ENCODE measurements at places on chromosomes 3 and 15.
A peak's percentile ranks its signal among the peaks of the same experiment; 100 is the strongest.

DNA sequence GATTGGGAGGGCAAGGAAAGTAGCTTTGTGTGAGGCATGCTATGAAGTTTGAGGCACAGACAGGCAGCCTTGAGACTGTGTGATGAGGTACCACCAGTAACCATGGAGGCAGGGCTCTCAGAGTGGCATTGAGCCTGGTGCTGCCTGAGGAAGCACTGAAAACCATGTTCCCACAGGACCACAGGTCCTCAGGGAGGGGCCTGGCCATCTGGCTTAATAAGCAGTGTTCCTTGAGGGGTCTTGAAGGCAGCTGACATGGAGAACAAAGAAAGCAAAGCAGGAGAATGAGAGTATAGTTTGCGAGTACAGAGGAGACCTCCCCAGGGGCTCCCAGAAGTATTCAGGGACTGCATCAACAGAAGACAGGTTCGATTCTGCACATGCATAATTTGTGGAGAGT is 346.6 kb downstream of the EPHB1 start:
- DNase-seq: no peak

DNA sequence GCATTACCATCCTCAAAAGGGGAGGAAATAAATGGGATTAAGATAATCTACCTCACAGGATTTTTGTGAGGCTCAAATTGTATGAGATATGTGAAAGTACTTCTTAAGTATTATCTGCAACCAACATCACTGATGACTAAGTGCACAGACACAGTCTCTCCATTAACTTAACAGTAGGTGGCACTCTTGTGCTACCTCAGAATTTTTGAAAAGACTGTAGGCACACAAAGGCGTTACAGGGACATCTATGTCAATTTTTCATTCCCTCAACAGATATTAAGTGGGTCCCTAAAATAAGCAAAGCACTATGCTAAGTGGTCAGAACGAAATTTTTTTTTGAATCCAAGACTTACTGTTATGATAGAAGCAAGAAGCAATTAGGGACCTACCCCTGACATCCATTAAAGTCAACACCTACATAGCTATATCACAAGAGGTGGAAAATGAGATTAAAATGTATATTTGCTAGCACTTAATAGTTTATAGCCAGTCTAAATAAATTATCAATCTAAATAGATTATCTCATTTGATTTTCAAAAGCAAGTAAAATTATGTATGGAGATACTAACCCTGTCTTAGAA is 52.9 kb downstream of the RYK start:
- peak; percentile 24 for DNase-seq

GRCh38 chr3:171528102-171528501 is 67.9 kb upstream of the TNIK start:
- no peak for DNase-seq

DNA sequence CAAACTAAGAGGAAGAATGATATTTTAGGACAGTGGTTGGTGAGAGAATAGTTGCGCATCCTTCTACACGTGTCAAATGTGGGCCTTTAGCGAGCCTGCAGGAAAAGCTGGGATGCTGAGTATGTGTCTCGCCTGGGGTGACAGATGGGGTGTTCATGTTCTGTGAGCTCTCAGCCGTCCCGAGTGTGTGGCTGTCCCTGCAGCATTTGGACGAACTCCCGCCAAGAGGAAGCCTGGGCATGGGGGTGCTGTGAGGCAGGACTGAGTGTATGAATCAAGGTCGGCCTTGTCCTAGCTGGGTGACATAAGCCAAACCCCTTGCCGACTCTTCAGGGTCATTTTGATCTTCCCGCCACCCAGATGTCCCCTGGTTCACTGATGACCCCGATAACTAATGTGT is 94.8 kb downstream of the CACNA1D start:
- DNase-seq: no peak

GRCh38 chr3:14858105-14858504 is 39.3 kb downstream of the FGD5 start:
- DNase-seq: no peak

GRCh38 chr3:67947808-67948508 is 293.5 kb upstream of the SUCLG2 start:
- DNase-seq: no peak

- no peak for DNase-seq
These were observed 88.8 kb downstream of the HES1 start for GRCh38 chr3:194224471-194225417.

DNA sequence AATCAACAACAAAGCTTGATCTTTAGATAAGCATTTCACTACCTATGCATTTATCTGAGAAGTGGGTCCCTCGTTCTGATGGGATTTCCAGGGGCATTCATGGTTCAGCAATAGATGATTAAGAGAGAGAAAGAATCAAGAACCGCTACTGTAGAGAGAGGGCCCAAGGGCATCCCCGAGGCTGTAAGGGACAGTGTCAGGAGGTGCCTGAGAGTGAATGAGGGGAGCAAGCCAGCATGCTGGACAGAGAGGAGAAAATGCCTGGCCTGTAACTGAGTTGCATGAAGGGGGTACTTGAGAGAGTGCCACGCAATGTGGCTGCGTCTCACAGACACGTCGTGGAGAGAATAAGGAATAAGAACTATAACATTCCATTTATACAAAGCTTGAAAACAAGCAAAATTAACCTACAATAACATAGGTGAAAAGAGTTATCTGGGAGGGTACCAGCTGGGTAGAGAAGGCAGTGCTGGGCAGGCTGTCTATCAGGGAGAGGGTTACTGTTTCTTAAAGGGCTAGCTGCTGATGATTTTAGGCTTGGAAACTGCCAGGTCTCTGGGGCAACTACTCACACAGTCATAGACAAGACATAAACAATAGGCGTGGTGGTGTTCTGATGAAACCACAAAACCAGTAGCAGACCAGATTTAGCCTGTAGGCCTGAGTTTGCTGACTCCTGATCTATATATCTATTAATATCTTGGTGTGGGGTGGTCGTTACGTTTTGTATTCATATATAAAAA is 374.6 kb upstream of the CFAP20DC start:
- no peak for DNase-seq

DNA sequence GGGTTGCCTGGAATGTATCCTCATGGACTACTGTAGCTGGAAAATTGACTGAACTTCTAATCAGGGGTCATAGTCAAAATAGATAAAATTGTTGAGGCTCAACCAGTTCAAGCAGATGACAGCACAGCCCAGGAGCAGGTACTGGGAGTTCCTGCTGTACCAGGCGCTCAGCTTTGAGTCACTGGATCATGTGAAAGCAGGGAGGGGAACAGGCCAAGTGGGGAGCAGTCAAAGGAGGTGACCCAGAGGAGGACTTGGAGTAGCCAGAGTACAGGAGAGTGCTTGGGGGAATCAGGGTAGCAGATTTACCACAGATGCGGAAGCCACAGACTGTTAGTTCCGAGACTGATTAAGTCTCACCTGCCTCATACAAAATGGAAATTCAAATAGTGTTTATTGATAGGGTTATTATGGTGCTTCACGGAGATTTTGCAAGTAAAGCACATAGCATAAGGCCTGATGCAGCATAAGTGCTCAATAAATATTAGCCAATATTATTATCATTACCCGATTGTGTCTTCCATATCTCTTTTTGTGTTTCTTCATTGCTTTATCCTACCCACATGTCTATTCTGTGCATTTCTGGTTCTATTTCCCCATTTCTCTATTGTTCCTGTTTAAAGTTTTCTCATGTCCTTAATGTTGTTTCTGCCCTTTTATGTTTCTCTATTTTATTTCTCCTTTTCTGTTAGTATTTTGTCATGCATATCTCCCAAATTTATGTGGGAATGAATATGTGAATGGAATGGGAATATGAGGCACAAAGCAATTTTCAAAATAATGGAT is 369.2 kb upstream of the MCTP2 start:
- no peak for DNase-seq

DNA sequence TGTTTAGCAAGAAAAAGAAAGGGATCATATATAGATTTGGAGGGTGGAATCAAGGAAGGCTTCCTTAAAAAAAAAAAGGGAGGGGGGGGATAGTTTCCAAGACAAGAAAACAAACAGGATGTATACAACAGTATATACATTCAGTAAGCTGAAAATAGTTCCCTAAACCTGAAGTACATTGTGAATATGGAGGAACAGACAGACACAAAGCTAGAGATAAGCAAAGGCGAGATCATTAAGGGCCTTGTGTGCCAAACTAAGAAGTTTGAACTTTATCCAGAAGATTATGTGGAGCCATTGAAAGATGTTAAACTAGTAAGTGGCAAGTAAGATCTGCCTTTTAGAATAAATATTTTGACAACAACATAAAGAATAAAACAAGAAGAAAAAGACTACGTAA is 93.3 kb upstream of the IMPG2 start:
- DNase-seq: no peak

GRCh38 chr3:124256599-124256998 is 264.7 kb upstream of the ROPN1 start:
- DNase-seq: no peak

DNA sequence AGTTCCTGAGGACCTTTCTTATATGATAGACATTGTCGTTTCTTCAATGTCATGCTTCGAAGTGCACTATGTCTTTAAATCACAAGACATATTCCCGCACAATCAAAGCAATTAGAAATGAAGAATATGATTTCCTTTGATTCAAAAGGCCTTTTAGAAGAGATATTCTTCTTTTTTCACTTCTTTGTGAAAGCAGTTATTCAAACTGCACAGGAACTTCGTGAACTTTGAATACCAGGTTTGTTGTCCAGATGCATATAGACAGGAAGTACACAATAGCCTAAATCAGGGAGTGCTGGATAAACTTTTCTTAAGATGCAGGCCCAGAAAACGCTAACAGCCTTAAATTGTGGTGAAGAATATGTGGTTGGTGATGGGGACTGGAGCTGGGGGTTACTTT is 591.1 kb upstream of the NAALADL2 start:
- no peak for DNase-seq

DNA sequence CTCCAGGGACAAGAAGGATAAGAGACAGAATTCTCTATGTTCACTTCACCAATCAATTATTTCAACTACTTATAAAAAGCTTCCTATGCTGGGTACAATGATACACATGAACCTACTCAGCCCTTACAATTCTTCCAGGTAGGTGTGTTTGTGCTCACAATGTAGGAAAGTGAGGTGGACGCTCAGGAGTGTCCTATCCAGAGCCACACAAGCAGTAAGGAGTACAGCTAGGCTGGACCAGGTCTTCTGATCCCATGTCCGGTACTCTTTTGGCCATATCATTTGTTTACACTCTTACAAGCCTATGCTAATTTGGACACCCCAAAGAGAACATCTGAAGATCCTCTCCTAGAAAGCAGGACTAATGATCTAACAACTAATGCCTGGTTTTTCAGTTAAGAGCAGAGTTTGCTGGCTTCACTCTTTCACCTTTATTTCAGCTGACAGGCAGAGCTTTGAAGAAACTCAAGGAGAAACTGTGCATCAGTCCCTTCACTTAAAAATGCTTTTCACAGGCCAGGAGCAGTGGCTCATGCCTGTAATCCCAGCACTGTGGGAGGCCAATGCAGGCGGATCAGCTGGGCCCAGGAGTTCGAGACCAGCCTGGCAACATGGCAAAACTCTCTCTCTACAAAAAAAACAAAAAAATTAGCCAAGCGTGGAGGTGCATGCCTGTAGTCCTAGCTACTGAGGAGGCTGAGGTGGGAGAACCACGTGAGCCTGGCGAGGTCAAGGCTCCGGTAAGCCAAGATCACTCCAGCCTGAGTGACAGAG is 27.5 kb downstream of the IGF2BP2 start:
- DNase-seq: no peak

DNA sequence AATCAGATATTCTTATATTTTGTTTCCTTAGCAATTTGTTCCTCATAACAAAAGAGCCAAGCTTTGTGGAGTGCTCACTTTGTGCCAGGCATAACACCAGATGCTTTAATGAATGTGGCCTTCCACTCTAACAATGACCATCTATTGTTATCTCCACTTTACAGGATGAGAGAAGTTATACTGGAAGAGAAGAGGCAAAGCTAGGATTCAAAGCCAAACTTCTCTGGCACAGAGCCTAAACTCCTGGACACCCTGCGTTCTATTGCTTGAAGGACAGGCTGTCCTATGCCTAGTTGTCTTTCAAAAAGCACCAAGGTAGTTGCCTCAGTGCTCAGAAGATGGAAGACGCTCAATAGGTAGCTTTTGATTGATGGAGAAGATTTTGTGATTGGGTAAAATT is 123.2 kb upstream of the FEZF2 start:
- DNase-seq: no peak

DNA sequence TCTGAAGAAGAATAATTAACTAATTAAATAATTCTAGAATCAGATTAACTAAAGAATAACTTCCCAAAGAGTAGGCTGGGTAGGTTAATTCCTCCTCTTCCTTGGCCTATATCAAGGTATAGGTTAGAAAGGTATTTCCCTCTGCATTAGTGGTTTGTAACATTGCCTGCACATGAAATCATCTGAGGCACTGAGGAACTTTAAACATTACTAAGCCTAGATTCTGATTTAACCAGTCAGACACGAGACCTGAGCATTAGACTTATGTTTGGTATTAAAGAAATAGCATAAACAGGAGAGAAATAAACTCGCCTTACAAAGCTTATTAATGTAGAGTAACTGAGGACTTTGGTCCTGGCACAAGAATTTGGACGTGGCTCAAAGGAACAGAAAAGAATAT is 84.2 kb downstream of the FGF7 start:
- DNase-seq: no peak

DNA sequence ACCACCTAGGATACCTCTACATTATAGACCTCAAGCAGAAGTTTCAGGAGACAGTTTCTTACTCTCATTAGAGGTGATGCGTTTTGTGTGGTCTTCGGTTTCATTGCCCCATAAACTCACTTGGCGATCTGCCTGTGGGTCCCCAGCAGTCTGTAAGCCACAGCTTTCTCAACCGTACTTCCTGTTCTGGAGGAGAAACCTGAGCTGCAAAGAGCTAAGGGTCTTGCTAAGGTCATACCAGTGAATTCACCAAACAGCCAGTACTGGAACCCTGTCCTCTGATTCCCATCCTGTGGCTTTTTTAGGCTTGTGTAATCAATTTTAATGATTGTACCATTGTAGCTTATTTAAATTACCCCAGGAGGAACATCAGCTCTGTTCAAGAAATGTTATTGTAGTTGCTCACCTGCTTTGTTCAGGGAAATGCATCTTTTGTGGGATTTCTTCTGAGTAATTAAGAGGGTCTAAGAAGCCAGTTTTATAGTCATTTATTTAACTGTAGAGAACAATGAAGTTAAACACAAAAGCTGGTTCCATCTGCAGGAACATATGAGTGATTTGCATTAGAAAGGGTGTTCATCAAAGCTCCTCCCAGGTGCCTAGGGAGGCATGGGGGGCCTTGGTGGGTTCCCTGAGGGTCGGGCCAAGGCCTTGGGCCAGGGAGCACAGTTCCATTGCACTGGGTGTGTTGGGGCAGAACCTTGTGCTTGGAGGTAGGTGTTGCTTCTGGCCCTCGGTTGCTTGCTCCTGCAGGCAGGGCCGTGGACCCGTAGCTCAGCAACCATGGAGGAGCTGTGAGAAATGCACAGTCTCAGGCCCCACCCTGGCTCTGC is 69.6 kb downstream of the APBA2 start:
- DNase-seq: peak; percentile 11

GRCh38 chr3:147744967-147745366 is 335.8 kb downstream of the ZIC1 start:
- no peak for DNase-seq

- no peak for DNase-seq
These were observed 516.6 kb downstream of the CADM2 start for GRCh38 chr3:85475346-85475745.
